ENCODE measurements at places on chromosomes 6 and 20.

DNA sequence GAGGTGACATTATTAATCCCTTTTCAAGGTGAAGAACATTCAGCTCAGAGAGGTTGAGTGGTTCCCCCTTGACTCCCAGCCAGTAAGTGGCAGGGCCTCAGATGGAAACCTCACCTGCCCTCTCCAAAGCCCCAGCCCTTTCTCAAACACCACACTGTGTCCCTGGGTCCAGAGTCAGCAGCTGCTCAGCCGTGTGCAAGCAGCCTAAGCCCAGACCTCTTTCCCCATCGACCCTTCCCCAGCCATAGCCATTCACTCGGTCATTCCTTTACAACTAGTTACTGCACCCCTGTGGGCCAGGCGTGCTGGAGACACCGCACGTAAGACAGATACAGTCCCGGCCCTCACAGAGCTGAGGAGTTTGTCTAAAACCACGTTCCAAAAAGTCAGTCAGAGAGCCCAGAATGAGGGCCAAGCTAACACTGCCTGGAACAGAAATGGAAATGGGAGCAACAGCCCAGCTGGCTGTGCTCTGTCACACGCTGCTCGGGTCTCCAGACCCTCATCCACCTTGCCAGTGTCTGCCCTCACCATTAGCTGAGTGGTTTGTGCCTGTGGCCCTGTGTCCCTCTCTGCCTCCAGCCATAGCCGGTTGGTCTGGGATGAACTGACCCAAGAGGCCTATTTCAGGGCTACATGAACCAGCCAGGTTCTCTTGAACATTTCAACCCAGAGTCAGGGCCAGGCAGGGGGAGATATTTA, 29.6 kb downstream of the ZC3H12D start:
- DNase-seq, result no peak

GRCh38 chr6:16591396-16592222, 169.7 kb downstream of the ATXN1 start:
- DNase-seq, result peak; percentile 52

DNA sequence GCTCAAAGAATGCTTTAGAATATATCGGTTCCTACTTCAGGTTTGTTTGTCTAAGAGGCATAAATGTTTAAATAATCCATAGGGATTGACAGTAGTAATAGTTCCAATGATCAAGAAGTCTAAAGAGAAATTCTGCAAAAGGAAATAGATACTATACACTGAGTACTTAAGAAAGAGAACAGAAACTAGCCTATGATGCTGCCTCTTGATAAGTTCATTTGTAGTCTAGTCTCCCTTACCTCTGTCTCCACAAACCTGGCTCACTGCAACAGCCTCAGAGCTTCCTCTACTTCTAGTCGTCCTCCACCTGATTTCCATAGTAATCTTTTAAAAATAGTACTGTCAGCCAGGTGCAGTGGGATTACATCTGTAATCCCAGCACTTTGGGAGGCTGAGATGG, 511.8 kb downstream of the LMBRD1 start:
- DNase-seq, result no peak

- DNase-seq, result no peak
Measured at GRCh38 chr20:10665791-10666190, 8.0 kb downstream of the JAG1 start.

GRCh38 chr6:153405931-153406330, 274.8 kb upstream of the RGS17 start:
- no peak for DNase-seq

DNA sequence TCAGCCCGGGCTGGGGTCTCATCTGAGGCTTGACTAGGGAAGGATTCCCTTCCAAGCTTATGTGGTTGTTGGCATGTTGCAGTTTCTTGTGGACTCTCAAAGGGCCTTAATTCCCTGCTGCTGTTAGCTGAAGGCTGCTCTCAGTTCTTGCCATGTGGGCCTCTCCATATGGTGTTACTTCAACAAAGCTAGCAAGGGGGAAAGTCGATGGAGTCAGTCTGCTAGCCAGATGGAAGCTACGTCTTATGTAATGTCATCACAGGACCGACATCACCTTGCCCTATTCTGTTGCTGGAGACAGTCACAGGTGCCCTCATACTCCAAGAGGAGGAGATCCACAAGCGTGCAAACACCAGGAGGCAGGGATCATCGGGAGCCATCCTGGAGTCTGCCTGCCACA, 43.3 kb upstream of the ARMC2 start:
- no peak for DNase-seq

- DNase-seq, result peak; percentile 62
Measured at GRCh38 chr20:32333181-32333987, 24.7 kb upstream of the ASXL1 start.

GRCh38 chr6:107345393-107345792, 114.0 kb downstream of the PDSS2 start:
- DNase-seq, result no peak

- no peak for DNase-seq
Measured at GRCh38 chr20:10856237-10857015, 182.6 kb upstream of the JAG1 start.

GRCh38 chr6:73418081-73418741, 23.6 kb downstream of the DDX43 start:
- DNase-seq, result no peak

GRCh38 chr6:48490658-48491057, 379.7 kb upstream of the PTCHD4 start:
- no peak for DNase-seq

DNA sequence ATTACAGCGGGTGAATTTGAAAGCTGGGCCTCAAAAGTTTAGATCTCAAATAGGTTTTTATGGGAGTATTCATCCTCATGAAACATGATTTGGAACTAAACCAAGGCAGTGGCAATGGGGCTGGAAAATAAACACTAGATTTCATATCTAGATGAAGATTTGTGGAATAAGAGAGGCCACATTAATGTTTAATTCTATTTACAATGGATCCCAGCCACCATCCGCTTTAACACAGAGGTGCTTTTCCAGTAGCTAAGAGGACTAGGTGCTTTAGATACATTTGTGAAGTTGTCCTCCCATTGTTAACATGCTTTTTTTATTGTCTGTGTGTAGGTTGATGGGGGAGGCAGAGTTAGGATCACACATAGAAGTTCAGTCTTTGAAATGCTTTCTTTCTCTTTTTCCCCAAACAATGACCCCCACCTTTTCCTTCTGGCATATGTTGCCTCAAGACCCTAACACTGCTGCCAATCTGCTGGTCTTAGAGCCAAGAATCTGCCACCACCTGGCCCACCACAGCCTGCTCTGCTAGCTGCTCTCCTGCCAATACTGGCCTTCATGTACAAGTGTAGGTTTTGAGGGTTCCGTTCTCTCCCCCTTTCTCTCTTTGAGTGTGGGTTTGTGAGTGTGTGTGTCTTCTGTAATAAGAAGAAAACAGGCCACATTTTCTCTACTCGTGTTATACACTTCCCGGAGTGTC, 27.8 kb upstream of the GFRAL start:
- DNase-seq, result no peak

DNA sequence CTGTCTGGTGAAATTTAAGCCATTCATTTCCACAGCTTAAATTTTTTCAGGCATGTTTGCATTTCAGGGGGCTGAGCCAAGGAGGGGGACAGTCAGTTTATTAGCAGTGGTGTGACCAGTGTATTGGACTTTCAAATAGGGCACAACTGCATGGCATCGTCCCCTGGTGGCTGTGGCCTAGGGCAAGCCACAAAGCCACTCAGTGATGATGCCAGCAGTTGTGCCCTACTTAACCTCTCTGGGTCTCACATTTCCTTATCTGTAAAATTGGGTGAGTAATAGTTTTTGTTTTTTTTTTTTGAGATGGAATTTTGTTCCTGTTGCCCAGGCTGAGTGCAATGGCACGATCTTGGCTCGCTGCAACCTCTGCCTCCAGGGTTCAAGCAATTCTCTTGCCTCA, 48.0 kb downstream of the CDC5L start:
- DNase-seq, result no peak

- no peak for DNase-seq
Measured at GRCh38 chr6:5294392-5295211, 33.3 kb downstream of the FARS2 start.

DNA sequence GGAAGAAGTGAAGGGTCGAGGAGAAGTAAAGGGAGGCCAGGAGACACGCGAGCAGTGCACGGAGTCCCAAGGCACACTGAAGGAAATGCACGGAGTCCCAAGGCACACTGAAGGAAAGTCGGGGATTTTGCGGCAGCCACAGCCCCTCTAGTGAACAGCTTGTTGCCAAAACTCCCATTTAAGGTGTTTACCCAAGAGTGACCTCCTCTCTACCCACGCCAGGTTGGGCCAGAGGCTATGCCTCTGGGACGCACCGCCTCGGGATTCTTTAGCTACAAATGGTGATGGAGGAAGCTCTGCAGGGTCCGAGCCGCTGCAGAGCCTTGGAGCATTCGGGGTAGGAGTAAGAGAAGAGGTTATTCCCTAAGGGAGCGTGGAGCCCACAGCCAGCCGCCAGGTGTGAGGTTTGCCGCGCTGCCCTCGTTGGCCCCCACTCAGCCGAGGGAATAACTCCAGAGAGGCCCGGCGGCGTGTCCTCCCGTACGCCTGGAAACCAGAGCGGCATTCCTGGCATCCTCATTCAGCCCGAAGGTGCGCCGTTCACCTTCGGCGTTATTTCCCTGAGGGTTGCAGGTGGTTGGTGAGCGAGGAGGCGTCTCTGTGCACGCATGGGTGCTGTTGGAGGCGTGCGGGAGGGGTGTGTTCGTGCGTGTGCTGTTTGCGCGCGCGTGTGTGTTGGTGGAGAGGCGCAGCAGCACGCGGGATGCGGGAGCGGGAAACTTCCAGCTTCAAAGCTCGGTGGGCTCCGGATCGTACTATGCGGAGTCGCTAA, 3.4 kb upstream of the MAFB start:
- DNase-seq, result no peak

- DNase-seq, result no peak
Measured at GRCh38 chr20:63028461-63028921, 21.7 kb upstream of the BHLHE23 start.
